Activated CD8-positive, alpha-beta T cell treated with anti-CD3 and anti-CD28 coated beads, Interleukin-2, amount 10 ng/mL, durations not matched to agents 7 days and 5 days (primary cell): ENCODE measurements at places on chromosomes 6 and 20.

DNA sequence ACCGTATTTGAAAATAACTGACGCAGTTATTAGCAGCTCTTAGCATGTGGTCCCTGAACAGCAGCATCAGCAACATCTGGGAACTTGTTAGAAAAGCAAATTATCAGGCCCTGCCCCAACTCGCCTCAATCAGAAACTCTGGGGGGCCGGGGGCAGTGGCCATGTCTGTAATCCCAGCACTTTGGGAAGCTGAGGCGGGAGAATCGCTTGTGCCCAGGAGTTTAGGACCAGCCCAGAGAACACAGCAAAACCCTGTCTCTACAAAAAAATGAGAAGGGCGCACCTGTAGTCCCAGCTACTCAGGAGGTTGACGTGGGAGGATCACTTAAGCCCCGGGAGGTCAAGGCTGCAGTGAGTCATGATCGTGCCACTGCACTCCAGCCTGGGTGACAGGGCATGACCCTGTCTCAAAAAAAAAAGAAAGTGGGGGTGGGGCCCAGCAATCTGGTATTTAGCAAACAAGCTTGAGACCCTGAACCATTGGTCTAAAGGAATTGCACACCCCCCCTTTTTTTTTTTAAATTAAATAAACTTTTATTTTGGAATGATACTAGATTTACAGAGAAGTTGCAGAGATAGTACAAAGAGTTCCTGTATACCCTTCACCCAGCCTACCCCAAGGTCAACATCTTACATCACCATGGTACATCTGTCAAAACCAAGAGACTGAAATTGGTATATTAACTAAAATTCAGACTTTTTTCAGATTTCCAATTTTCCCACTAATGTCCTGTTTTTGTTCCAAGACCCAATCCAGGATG lies 6.7 kb downstream of the SRXN1 start:
- no peak for DNase-seq

- DNase-seq: no peak
Measured at GRCh38 chr6:107488174-107488874, 1.6 kb upstream of the SOBP start.

- DNase-seq: peak; percentile 22
Measured at GRCh38 chr6:32568561-32568960, 21.1 kb downstream of the HLA-DRB1 start.

DNA sequence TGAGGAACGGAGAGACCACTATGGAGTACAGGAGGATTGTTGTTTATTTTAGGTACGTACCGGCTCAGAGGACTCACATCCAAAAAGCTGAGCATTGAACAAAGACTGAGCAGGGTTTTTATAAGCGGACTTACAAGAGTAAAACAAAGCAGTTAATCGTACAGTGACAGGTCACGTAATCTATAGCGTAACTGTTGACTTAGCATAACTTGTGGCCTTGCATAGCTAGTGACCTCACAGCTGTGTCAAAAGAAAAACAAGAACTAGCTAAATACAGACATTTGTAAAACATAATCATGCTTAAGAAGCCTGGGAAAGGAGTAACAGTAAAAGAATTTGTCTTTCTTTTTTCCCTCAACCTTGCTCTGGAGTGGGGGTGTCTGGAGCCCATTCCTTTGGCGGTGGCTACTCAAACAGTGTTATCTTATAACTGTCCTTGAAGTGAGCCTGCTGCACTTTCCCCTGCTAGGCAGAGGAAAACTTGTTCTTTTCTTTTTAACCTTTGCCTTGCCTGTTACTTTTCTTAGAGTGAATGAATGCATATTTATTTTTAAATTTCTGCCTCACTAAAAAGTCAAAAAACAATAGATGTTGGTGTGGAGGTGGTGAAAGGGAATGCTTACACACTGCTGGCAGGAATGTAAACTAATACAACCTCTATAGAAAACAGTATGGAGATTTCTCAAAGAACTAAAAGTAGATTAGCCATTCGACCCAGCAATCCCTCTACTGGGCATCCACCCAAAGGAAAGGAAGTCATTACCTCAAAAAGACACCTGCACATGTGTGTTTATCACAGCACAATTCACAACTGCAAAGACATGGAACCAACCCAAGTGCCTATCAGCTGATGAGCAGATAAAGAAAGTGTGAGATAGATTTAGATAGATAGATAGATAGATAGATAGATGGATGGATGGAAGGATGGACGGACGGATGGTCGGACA lies 109.0 kb downstream of the TAF4 start:
- DNase-seq: no peak

GRCh38 chr20:63876489-63877036 lies 11.5 kb downstream of the TPD52L2 start:
- no peak for DNase-seq

DNA sequence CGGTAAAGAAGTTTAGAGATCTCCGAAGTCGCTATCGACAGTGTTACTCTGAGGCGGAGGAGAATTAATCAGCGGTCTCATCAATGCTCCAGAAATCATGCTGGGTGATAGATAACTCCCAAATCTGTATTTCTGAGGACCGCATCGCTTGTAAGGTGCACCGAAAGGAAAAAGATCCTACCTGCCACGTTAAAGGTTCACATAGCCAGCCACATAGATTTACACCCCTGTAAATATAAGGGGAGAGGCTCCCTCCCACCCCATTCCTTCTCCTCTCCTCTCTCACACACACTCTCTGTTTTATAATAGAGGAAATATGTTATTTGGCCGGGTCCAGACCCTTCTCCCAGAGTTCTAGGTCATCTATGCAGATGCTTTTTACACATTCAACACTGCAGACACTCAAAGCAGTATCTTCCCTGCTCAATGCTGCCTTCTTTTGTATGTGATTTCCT lies 620 bp upstream of the DEK start:
- no peak for DNase-seq

DNA sequence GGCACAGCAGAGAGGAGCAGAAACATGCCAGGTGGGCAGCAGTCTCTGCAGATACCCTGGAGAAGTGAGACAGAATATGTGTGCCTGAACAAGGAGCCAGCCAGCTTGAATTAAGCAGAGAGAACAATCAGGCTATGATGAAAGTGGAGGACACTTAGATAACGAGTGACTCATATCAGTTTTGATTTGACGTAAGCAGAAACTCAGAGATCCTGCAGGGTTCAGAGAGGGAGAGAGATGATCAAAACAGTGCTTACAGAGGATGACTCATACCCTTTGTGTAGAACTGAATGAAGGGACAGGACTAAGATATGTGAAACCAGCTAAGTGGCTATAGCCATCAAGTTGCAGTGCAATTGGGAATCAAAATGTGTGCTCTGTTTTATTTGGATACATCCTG lies 300.7 kb downstream of the TENT5A start:
- DNase-seq: no peak
